ENCODE measurements at places on chromosomes 16 and 17.

GRCh38 chr16:752007-752312, 8.6 kb upstream of the MSLN start:
- DNase-seq = no peak

DNA sequence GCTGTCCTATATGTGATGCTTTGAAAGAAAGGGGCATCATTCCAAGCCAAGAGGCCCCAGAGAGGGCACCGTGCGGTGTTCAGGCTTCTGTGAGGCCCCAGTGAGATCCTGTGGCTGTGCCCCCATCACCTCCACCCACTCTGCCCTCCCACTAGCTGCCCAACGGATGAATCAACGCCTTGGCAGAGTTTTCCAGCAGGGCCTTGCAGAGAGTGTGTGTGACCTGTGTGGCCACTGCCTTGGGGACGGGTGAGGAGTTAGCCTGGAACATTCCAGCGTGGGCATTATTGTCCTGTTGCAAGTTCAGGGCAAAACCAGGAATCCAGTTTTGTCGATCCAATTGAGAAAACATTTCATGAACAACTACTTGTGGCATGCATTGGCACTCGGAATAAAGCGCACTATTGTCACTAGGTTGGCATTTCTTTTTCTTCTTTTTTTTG, 53.7 kb downstream of the SF3B3 start:
- DNase-seq = no peak

DNA sequence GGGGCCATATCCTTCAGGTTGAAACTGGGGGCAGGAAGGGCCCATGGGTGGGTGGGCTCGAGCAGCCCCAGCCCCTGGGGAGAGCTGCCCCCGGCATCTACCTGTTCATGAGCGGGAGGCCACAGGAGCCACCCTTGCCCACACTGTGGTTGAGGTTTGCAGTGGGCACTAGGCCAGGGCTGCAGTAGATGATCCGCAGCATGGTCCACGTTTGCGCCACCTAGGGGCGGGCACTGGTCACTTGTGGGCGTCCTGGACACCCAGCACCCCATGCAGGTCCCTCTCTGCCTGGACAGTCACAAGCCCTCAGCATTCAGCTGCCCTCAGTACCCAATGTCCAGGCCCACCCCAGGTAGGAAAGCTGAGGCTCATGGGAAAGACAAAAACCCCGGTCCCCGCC, 1.8 kb upstream of the JMJD8 start:
- no peak for DNase-seq

DNA sequence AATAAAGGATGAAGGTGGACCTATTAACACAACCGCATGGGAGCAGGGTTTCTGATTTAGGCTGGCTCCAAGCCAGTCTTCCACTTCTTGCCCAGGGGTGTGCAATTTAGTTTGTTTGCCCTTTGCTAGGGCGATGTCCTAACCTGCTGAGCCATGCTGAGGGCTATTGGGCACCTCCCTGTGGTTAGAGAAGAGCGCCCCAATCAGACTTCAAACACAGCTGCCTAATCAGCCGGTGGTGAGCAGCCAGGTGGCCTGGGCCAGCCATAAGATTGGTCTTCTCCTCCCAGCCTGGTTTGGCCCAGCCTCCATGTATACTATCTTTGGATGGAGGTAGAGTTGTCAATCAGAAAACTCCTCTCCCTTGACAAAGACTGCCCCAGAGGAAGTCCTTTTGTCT, 15.7 kb downstream of the TMEM94 start:
- DNase-seq = no peak

DNA sequence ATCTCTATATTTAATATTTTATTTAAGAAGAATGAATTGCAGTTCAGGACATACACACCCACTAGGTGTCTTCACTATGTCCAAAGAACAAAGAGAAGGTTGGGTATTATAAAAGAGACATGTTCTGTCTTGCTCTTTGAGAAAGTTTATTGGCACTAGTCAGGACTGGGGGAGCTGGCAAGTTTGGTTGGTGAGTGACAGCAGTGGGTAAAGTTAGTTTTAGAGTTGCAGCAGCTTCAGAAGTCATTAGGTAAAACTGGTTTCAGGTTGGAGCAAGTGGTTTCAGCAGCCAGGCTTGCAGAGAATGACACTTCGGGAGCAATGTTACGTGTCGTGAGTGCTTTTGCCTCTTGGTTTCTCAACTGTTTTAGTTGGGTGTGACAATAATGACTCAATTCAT, 142.2 kb upstream of the HS3ST3A1 start:
- DNase-seq = no peak

DNA sequence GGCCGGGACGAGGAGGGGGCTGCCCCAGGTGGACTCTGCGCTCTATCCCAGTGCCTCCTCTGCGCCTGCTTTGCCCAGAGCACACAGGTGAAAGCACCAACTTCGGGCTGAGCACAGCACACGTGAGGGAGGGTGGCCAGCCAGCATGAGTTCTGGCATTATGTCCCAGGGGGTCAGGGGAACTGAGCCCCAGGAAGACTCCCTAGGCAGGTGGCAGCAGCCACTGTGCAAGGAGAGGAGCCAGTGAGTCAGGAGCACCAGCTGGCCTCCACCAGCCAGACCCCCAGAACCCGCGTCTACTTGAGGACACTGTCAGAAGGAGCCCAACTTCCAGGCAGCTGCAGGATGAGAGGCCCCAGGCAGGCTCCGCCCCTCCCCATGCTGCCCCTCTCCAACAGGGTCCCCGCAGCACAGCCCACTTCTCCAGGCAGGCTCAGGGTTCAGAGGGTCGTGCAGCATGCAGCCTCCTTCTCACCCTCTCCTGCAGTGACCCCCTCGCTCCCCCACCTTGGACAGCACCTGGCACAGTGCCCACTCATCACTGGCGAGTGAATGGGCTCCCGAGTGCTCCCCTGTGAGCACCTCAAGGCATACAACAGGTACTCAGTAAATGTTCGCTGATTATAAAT, 44.2 kb upstream of the RASD1 start:
- DNase-seq = no peak

- DNase-seq = no peak
Measured at GRCh38 chr16:23554536-23554935, 2.6 kb downstream of the EARS2 start.

DNA sequence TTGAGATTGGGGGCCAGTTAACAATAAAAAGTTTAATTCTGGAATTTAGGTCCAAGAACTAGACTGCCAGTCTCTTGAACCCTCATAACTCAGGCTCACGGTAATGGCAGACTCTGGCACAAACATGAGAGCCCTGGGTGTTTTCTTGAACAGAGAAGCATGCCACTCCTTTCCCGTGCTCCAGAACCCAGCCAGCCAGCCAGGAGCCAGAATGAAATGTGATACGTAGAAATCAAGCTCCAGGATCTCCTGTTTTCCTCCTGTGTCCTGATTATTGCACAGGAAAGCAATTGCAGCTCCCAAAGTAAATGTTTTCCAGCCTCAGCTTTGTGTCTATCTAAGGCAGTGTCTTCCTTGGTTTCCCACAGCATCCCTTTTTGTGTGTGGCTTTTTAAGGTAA, 46.2 kb upstream of the NOL11 start:
- no peak for DNase-seq

GRCh38 chr16:2846511-2847310, 11.3 kb downstream of the PRSS22 start:
- no peak for DNase-seq

GRCh38 chr17:41464682-41465081, 2.5 kb downstream of the KRT32 start:
- no peak for DNase-seq

DNA sequence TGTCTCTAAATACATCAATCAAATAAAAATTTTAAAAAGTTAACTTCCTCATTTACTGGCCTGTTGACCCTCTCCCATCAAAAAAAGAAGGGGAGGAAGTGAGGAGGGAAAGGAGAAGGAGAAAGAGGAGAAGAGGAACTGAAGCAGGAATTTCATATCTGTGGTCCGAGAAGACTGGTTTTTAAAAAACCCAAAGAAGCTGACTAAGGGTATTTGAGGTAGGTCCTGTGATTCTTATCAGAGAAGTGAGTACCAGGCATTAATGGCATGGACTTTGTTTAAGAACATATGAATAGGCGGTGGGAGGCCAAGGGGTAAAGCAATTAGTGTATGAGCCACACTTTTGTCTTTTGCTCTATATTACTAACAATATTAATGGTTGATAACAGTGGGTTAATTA, 2.0 kb downstream of the SLC46A1 start:
- DNase-seq = no peak

DNA sequence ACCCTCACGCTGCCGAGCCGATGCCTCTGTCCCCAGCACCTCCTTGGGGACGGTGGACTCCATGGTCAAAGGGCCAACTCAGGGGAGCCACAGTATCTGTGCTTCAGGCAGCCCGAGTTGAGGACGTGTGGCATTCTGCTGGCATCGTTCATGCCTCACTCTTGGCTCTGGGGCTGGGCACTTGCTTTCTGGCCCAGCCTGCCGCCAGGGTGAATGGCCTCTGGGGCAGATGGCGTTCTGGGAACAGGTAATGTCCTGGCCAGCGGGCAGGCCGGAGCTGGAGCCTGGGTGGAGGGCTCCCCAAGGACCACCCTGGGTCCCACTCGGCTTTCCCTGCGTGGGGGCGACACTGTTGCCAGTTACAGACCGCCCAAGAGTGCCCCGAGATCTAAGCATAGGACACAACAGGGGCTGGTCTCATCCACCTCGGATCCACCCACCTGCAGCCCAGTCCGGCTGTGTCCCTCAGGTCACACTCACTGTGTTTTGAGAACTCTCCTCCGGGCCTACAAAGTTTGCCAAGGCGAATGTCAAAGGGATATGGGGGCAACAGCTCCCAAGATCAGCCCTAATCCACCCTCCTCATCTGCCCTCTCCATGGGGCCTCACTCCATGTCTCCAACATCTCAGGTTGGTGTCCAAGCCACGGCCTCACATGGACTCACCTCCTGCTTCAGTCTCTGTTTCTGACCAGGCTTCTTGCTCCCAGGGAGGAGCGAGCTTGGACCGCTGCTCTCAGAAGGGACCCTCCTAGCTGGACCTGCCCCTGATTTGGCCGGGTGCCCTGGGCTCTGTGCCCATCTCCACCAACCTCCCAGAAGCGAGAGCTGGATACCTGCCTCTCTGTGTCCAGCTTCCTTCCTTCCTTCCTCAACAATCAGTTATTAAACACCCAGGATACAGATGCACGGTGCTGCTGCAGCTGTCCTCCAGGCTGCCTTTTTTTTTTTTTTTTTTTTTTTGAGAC, 60.8 kb downstream of the TMEM235 start:
- DNase-seq = no peak

DNA sequence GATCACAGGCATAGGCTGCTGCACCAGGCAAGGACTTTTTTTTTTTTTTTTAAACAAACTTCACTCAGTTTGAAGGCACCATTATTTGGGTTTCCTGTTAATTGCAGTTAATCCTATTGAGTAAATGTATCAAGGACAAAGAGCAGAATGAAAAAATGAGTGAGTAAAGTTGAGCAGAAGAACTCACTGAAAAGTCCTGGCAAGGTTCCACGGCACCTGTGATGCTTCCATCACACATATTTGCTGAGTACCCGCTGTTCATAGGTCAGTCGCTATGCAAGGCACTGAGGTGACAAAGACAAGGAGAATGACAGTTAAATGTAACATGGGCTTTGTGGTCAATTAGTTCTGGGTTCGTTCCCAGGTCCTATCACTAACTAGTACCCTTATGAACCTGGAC, 670.0 kb downstream of the MAF start:
- no peak for DNase-seq

DNA sequence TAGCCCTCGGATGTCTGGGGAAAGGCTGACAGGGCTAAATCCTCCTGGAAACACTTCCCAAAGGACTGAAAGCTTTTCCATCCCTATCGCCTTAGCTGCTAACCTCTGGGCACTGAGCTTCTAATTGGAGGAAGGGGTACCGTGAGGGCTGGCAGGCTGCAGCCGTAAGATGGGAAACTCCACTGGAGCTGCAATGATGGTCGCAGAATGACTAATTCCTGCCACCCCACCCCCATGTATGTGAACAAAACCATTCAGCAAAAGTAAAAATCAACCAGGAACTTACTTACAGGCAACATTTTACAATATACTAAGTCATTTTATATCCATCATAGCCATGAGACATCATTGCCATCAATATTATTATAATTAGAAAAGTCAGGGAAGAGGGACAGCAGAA, 133.3 kb downstream of the ABCC12 start:
- no peak for DNase-seq

- no peak for DNase-seq
Measured at GRCh38 chr17:48179071-48179945, 71.7 kb downstream of the SNX11 start.

GRCh38 chr16:5065813-5066212, at the start of gene C16orf89:
TSS of gene C16orf89 (minus strand) at chr16:5065956. CDS start at chr16:5065908, 48 bp downstream.
- no peak for DNase-seq

- no peak for DNase-seq
Measured at GRCh38 chr16:88774544-88775393, 10.3 kb downstream of the PIEZO1 start.

- no peak for DNase-seq
Measured at GRCh38 chr17:34930283-34930682, 31.0 kb downstream of the CCT6B start.

DNA sequence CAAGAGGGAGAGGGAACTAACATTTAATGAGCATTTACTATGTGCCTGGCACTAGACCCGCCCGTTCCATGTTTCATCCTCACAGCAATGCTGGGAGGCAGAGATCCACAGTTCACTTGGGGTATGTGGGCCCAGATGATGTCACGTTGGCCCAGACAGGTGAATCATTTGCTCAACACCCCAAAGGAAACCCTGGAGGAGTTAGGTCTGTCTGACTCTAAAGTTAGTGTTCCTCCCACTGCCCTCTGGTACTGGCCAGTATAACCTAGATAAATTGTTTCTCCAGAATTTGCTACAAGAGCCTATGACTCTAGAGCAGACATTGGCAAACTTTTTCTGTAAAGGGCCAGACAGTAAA, 164.6 kb downstream of the VPS53 start:
- DNase-seq = no peak
